Islet precursor cell (in vitro differentiated cells): ENCODE measurements at places on chromosomes 1 and 21.

- no peak for DNase-seq
These were observed 3.2 kb upstream of the SLC27A3 start for GRCh38 chr1:153771841-153772593.

- DNase-seq: no peak
These were observed 205.3 kb upstream of the RAB4A start for GRCh38 chr1:229065613-229066012.

DNA sequence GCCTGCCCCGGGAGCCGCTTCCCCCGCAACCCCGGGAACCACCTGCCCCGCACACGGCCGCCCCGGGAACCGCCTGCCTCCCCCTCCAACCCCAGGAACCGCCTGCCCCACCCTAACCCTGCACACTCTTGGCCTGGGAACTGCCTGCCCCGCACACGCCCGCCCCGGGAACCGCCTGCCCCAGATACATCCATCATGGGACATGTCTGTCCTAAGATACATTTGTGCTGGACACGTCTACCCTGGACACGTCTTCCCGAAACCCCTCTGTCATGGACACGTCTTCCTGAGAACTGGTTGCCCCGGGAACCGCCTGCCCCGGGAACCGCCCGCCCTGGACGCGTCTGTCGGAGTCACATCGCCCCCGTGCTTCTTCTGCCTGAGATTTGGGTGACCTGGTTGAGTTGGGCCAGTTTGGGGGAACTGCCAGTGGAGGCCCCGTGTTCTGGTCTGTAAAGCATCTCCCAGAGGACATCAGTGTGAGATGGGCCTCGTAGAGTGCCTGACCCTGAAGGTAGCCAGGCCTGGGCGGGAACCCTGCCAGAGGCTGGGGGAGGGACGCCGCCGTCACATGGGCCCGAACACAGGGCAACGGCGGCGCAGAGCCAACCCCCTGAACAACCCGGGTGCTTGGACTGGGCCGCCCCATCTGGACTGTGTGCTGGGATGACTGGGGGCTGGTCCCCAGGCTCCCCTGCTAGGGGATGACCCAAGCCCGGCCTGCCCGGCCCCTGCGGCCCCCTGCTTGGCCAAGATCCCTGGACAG lies 3.6 kb downstream of the PERM1 start:
- peak; percentile 52 for DNase-seq

- DNase-seq: peak; percentile 89
These were observed 8.0 kb downstream of the FAAH start for GRCh38 chr1:46401964-46402626.

DNA sequence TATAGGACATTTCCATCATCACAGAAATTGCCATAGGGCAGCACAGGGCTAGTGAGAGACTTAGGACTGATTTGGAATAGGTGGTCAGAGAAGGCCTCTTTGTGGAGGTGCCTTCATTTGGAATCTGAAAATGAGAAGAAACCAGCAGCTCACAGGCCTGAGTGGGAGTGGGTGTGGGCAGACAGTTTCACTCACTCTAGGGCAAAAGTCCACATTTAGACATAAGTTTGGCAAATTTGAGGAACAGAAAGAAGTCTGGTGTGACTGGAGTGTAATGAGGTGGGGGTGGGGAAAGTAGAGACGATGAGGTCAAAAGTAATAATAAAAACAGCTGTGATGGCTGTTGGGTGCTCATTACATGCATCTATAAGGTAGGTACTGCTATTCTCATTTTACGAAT lies 22.4 kb upstream of the BCAR3 start:
- no peak for DNase-seq

- DNase-seq: peak; percentile 29
These were observed 195.5 kb downstream of the ADSS2 start for GRCh38 chr1:244256086-244256676.

GRCh38 chr1:231139125-231139649 lies 22.7 kb upstream of the TRIM67 start:
- DNase-seq: no peak
